Activated naive CD8-positive, alpha-beta T cell treated with anti-CD3 and anti-CD28 coated beads, Interleukin-2, amount 50 U/mL, for 16 hours (primary cell): ENCODE measurements at places on chromosomes 1 and 21.
A peak's percentile ranks its signal among the peaks of the same experiment; 100 is the strongest.

GRCh38 chr1:55741516-55741915, 526.4 kb upstream of the USP24 start:
- DNase-seq, result no peak

- no peak for DNase-seq
These were observed 186.7 kb downstream of the NCAM2 start for GRCh38 chr21:21184771-21185528.

GRCh38 chr1:101221945-101222429, 14.8 kb upstream of the S1PR1 start:
- DNase-seq, result no peak

DNA sequence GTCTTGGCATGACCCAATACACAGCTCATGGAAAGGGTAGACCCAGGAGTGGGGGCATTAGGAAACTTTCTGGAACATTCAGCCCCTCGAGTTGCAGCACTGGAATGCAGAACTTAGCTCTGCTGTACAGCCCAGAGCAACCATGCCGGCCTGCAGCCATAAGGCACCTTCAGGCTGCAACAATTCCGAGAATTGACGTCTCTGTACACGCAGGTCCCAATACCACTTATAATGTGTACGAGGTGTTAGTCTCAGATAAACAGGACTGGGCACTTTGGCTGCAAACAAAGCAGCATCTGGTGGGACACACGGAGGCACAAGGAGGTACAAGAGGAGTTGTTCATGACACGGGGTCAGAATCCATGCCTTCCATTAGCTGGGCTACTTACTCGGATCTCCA, 7.9 kb downstream of the CBR1 start:
- no peak for DNase-seq

- no peak for DNase-seq
These were observed 152.4 kb downstream of the GALNT2 start for GRCh38 chr1:230219174-230220067.

- no peak for DNase-seq
These were observed 399.5 kb downstream of the MATN1 start for GRCh38 chr1:30323841-30324240.

- no peak for DNase-seq
These were observed 93.9 kb upstream of the PALMD start for GRCh38 chr1:99551812-99552614.

- DNase-seq, result no peak
These were observed 588 bp upstream of the PACC1 start for GRCh38 chr1:212415107-212415841.

DNA sequence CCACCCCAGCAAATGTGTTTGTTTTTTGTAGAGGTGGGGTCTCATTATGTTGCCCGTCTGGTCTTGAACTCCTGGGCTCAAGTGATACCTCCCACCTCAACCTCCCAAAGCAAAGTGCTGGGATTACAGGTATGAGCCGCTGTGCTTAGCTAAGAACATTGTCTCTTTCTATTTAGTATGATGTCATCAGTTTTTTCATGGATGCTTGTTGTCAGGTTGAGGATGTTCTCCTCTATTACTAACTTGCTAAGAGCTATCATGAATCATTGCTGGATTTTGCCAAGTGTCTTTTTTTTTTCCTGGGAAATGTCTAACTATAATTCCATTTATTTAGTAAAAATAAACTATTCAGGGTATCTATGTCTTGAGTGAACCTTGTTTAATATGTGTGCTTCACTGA, 19.0 kb upstream of the MPC2 start:
- no peak for DNase-seq

- DNase-seq, result no peak
These were observed 859 bp downstream of the IFFO2 start for GRCh38 chr1:18955441-18956192.

DNA sequence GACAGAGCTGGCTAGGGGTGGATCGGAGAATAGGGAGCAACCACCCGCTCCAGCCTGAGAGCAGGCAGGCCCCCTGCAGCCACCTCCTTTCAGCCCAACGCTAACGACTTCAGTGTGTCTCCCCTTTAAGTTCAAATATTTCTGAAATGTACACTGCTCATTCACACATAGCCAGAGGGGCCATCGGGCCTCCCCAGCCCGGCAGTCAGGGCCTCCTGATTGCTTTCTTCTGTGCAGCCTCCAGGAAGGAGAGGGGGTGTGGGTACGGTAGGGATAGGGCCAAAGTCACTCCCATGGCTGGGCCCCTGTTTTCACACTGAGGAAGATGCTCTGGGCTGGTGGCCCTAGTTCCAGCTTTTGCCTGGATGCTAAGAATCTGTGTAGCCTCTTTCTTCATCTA, 64.8 kb downstream of the EPHB2 start:
- DNase-seq, result no peak

GRCh38 chr1:28917757-28918118, 3.4 kb downstream of the EPB41 start:
- DNase-seq, result peak; percentile 6

DNA sequence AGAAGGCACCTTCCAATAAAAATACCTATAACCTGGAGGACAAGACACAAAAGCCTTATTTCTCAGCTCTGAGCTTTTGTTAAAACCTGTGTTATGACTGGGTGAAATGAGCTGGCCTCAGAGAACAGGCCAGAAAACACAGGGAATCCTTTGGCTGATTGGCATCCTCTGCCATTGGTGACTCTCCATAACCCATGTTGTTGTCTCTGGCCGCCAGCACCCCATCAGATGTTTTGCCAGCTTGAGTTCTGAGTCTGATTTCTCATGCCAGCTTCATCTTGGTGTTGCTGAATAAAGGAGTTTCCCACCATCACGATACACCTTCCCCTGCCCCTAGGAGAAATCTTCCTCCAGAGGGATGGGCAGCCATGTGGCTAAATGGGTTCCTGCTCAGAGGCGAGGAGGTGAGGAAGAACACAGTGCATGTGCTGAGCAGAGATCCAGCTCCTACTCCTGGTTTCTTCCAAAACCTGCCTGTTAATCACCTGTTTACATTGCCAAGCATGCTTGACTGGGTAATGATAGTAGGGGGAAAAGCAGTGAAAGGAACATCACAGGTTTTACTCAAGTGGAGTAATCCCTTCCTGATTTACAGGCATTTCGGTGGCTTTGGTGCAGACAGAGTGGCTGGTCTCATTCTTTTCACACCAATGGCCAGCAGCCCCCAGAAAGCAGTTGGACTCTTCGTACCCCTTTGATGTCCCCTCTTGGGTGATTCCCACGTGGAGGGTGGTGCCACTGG, 109.8 kb downstream of the ROR1 start:
- DNase-seq, result no peak

DNA sequence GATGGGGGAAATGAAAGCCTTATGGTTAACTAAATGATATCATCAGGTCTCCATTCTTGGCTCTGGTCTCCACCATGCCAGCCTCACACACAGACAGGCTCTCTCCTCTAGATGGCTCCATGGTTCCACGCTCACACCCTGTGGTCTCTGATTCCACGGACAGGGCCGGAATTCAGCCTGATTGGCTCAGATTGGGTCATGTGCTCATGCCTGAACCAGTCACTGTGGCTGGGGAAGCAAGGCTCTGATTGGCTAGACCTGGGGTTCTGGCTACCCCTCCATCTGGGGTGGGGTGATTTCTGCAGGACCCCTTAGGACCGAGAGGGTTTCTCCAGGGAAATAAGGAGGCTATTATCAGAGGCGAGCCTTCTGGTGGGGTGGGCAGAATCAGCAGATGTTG, 277.0 kb downstream of the PTPRU start:
- DNase-seq, result no peak

DNA sequence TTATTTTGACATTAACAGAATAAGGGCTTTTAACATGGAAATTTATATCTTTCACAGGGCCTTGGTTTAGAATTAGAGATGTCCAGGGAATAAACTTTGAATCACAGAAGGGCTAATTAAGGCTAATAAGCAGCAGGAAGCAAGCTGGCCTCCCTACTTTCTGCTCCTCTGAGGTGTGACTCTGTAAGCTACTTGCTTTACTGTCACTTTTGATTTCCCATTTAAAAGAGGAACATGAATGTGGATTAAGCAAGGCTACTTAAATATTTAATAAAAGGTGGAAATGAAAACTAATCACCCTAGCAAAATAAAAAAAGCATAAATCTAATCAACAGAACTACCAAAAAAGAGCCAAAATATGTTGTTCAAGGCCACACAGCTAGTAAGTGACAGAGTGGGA, 28.9 kb upstream of the CD5L start:
- DNase-seq, result no peak

DNA sequence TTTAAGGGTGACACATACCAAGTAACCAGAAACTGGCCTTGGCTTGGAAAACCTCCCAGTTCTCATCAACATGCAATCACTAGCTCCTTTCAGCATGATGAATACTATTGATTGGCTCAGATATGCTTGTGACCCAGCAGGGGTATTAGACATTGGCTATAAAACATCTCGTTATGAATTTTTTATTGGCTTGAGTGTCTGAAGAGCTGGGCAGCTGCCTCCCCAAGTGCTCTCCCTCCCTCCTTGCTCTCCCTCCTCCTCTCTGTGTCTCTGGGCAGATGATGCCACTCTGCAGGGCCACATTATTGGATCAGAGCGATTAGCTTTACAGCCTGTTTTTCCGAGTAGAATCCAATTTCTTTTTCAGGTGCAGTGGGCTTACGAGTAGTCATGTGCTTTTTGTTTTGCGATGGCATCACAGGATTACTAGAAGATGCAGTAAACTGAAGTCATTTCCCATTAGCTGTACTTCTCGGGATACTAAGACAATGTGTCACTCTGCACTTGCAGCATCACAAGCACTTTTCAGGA, 79.3 kb upstream of the ATF3 start:
- DNase-seq, result no peak

DNA sequence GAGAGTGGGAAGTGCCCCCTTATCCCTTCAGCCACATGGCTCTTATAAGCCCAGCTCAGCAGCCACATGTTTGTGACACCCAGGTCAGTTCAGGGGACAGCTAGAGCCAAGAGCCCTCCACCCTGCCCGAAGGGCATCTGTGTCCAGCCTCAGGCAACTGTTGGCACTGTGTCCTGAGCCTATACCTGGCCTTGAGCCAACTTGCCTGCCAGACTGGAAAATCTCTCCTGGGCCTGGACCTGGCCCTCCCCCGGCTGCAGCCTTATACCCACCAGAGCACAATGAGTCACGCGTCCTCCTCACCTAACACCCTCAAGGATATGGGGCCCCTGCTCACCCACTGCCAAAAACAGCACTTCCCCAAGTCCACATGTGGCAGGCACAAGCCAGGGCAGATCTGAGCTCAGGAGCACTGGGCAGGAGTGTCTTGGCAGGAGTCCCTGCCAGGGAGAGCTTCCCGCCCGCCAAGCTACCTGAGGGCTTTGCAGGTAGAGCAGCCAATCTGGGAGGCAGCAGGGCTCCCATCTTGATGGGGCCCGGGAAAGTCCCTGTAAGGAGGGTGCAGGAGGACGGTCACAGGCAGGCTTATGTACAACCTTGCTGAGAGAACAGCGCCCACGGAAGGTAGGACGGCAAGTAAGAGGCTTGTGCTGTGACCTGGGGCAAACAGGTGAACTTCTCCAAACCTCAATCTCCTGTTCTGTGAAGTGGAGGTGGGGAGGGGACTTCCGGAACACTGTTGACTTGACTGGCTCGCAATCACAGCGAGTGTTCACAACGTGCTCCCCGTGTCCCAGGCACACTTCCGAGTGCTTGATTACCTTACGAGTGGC, 19.8 kb upstream of the HSPG2 start:
- peak; percentile 25 for DNase-seq

DNA sequence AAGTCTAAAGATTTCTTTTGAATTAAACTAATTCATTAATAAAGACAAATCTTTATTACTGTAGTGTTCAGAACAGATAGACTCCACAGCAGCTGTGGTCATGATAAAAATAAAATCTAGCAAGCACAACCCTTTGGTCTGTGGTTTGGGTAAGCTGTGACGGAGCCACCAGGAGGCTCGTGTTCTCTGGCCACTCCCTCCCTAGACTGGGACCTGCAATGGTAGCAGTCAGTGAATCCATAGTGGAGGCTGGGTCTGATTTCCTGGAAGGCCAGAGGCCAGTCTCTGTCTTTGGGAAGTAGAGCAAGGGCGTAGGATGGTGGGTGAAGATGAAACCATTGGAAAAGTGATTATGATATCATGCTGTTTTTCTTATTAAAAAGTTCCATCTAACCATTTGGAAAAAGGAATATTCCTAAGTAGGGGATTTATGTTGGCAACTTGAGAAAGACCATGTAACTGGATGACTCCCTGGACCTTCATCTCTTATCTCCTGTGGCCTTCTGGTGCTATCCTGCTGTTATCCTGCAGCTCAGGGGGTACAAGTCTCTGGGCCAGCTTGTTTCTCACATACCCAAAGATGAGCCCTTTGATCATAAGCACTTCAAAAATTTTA, 39.0 kb downstream of the TENT5C start:
- DNase-seq, result no peak

DNA sequence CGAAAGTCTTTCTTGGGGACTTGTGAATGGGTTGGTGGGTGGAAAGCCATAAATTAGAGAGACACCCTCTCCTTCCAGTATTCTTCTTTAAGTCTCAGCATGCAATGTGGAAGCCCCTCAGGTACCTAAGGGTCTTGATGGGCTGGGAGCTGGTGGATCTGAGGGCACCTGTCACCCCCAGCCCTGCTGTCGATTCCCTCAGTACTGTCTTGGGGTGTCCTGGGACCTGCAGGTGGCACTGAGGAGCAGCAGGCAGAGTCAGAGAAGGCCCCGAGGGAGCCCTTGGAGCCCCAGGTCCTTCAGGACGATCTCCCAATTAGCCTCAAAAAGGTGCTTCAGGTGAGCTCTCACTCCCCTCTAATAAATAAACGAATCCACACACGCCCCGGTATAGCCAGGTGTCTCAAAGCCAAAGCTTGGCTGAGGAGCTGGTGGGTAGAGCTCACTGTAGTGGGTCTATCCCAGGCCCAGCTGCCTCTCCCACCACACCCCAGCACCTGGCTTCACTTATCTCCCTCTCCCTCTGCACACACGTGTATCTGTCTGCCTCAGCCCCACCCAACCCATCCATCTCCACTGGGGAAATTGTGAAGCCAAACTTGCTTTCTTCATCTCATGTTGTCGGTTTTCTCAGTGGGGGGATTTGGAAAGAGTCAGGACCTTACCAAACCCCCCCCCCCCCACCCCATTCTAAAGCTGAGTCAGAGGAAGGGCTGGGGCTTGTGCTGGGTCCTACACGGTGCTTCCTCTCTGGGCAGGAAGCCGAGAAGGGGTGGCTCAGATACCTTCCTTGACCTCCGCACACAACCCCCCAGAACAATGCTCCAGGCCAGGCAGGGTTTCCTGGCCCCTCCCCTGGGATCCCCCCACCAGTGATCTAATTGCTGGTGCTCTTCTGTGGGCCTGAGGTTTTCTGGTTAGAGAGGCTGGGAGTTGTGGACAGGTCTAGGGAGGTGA, 1.6 kb downstream of the ADAM15 start:
- DNase-seq, result no peak

GRCh38 chr1:77614037-77614436, 68.4 kb downstream of the ZZZ3 start:
- no peak for DNase-seq

GRCh38 chr1:209425959-209426358, 157.6 kb upstream of the CAMK1G start:
- no peak for DNase-seq

GRCh38 chr1:57066980-57067610, 101.3 kb upstream of the C8B start:
- DNase-seq, result no peak

GRCh38 chr1:234656944-234657654, 47.1 kb upstream of the IRF2BP2 start:
- DNase-seq, result no peak

GRCh38 chr1:41241749-41242341, at the start of gene SCMH1:
TSS of gene SCMH1 (minus strand) at chr1:41242306. CDS start at chr1:41186133, 56,173 bp downstream.
- no peak for DNase-seq
